ENCODE measurements at places on chromosomes 11 and 22. TPM values are rescaled to one million over a fixed set of nuclear protein-coding genes. Genes with fewer than 3 reads are reported as not detected.

Gene NKAPD1
- 23.3 TPM for polyA plus RNA-seq

DNA sequence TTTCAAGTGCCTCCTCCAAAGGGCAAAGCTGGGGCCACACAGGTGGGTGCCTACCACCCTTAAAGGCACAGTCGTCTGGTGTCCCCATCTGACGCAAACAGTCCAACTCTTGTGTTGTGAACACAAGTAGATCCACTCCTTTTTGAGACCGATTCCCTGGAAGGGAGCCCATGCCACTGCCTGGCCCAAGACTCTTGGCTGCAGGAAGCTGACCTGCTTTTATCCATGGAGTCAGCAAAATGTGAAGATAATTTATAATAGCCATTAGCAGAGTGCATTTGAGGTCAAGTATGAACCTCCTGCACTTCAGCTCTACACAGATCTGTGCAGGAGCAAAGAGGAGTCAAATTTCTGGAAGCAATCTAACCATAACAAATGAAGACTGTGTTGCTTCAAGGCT is 68.5 kb downstream of the ADM start:
- no peak for DNase-seq

GRCh38 chr11:77141034-77141433 is 13.0 kb downstream of the MYO7A start:
- no peak for DNase-seq

DNA sequence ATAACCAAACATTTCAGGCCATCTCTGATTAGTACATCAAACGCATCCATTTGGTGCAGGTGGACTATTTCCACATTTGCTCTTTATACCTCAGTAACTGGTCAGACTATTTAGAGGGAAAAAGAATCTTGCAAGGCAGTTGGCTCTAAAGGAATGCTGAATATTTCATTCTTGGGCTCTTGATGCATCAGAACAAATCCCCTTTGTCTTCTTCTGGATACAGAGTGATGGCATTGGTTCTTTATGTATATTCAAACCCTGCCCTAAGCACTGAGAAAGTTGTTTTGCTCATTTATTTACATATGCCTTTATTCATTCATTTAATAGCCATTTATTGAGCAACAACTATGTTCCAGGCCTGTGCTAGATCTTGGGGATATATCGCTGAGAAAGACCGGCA is 31.1 kb upstream of the RAB30 start:
- DNase-seq, result no peak

GRCh38 chr22:43953988-43954785 is 1.1 kb upstream of the SAMM50 start:
- DNase-seq, result no peak

- no peak for DNase-seq
These were observed 8.9 kb downstream of the TTC28 start for GRCh38 chr22:28670756-28671155.

Gene APOL6
- 9.3 TPM for polyA plus RNA-seq

Gene UCP3
- 2.1 TPM for polyA plus RNA-seq

Gene PARVG
- 165 TPM for polyA plus RNA-seq

Gene PIWIL4
- 10.9 TPM for polyA plus RNA-seq

Gene C11orf16
- 3.8 TPM for polyA plus RNA-seq

DNA sequence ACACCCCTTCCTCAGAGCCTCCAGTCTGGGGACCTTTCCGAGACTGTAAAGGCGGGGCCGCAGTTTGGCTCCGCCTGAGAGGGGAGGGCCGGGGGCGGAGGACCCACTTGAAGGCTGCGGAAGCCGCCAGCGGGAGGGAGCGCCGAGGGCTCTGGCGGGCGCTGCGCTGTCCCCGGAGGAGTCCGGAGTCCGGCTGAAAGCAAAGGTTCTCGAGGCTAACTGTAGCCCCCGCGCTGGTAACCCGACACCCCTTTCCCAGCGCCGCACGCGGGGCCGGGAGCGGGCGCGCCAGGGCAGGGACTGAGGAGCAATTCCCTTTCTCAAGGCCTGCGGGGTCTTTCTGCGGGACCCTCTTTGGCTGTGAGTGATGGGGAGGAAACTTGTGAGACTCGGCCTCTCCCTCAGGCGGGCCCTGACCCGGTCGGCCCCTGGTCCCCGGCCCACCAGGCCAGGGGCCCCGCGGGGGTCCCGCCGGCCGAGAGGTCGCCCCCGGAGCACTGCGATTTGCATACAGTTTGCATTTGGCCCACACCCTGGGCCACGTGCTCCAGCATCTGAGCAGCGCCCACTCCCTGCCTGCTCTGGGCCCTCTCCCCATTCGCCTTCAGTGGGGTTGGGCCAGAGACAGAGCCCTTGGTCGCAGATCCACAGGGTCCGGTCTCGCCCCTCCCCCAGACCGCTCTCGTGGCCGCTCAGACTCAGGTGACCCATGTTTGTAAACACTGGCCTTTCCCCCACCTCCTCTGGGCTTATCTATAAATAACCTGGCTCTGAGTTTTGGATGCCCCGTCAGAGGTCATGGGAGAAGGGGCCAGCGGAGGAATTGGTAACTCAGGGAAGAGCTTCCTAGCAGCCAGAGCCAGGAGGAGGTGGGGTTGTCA is 519 bp upstream of the ART5 start:
- peak; percentile 63 for DNase-seq
